ENCODE measurements at places on chromosomes 13 and 19.

DNA sequence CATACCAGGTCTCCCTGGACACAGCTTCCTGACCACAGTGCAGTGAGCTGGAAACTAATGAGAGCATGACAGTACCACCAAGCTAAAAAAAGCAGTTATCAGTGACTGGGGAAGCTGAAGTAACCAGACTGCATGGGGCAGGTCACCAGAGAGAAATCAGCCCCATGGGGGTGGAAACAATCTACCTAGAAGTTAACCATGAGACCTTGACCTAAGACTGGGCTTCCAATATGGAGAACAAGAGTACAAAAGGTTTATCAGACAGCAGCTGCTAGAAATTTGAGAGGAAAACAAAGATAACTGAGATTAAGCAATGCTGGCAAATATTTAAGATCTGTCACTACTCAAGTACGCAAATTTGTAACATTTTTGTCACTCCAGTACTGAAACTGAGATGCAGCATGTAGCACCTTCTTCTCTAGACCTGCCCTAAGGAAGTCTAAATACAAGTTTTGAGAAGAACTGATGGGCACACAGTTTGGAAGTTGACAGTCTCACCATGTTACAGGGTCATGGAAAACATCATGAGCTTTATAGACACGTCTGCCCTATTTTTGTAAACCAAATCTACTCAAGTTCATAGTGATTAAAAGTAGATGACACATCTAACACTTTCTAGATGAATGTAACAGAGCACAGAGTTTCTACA lies 2641.8 kb upstream of the PCDH20 start:
- no peak for DNase-seq

GRCh38 chr19:46287585-46287984 lies 9.3 kb upstream of the HIF3A start:
- no peak for DNase-seq

DNA sequence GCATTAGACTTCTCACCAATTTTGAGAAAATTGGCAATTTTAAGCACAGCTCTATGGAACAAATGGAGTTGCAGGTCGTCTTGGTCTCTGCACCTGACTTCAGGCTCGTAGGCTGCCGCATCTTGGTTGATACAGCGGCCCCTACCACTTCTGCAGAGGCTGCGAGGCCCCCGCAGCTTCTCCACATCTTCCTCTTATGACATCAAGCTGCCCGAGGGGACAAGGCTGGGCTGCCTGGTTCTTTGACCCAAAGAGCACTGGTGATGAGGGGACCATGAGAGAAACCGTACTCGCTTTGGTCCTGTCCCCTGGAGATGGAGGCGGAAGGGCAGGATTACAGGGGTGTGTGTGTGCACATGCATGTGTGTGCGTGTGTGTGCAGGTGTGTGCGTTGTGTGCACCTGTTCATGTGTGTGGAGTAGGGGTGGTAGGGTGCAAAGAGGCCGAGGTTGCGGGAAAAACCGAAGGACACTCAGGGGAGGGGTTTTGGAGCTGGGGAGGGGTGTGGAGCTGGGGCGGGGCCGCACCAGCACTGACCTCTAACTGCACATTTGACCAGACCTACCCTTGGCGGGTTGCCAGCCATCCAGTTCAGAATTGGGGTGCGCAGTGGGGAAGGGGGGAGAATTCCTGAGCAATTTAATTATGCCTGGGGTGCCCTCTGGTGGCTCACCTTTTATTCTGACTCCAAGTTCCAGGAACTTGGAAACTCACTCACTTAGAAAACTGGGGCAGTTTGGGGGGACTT lies 65.1 kb upstream of the ARHGEF7 start:
- DNase-seq, result no peak

GRCh38 chr19:6246174-6247006 lies 33.4 kb downstream of the MLLT1 start:
- DNase-seq, result no peak

DNA sequence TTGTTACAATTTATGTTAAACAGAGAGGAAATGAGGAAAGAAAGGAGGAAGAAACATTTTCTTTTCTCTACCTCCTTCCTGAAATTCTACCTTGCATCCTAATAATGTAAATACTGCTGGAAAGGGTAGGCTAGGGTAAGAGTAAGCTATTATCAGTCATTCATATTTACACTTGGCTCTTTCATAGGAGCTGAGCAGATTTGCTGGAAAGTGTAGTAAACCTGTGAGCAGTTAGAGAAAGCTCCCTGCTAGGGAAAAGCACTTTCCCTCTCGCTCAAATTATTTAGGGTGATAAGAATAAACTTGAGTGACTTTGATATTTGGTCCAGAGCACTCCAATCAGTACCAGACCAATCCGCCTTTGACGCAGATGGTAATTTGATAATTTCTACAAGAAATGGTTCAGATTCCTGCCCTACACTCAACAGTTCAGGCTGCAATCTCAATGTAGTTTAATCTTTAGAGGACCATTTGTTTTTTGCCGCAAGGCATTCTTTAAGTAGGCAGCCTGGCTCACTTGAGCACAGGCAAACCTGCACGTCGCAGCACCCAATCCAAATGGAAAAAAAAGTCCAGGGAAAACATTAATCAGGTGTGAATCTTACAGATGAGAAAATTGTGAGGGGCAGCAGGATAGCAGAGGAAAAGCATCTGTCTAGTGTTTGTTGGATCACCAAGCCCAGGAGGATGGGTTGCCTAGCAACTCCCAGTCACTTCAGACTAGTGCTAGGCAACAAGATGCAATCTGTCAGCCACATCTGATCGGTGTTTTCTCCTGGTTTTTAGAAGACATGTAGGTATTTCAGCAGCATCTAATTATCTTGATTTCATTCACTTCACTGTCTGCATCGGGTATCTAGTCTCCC lies 68.6 kb upstream of the KL start:
- no peak for DNase-seq

- DNase-seq, result peak; percentile 49
These were observed 78.4 kb downstream of the GPC6 start for GRCh38 chr13:93304868-93305613.

- no peak for DNase-seq
These were observed 12.9 kb downstream of the NHLRC3 start for GRCh38 chr13:39051157-39051556.

DNA sequence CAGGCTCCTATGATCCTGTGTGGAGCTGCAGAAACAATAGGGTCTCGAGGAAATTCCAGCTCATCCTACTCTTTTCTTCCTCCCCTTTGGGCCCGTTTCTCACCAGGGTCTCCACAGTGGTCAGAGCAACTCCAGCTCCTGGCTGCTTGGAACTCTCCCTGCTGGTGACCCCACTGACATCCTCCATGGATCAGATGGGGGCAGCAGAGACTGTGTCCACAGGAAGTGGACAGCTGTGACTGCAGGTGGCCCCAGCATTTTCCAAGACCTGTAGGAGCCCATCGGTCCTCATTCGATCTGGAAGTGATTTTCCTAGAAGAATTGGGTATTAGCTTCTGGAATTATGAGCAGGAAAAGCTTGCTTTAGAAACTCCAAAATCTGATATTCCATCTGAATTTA lies 208.5 kb downstream of the ZNF536 start:
- DNase-seq, result peak; percentile 56

DNA sequence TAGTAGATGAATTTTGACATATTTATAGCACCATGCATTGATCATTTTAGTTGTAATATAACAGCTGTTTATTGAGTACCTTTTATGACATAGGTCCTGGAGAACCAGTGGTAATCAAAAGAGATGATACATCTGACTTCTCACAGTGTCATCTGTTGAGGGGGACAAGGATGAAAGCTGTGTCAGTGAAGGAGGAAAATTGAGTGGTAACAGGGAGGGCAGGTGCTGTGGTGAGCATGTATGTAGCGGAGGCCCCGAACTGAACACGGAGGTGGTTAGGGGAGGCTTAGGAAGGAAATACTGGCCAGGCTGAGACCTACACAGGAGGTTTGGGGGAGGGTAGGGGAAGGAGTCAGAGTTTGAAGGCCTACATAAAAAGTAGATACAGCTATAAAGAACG lies 199.7 kb downstream of the GGACT start:
- no peak for DNase-seq

DNA sequence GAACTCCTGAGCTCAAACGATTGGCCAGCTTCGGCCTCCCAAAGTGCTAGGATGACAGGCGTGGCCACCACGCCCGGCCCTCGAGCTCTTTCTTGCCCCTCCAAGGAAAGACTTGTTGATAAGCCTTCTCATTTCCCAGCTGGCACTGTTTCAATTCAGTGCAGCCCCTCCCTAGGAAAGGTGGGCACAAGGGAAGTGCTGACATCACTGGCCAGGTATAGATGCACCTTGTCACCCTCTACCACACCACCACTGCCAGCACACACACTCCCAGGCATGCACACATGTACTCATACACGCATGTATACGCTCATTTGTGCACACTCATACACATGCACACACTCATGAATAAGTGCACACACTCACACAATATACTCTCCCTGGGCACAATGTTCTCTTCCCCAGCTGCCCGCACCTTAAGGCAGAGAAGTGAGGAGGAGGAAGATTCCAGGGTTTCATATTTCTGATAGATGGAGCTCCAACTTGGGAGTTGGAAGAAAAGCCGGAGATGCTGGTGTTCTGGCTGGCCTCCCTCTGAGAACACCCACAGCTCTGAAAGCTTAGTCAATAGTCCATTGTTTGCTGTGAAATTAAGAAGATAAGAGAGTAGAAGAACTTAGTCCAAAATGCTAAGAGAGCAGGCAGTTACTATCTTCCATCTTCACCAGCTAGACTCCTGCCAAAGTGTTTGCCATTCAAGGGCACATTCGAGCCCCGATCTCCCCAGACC lies 196.7 kb downstream of the FOXO1 start:
- no peak for DNase-seq

GRCh38 chr19:50242581-50242980 lies 39.2 kb downstream of the MYH14 start:
- no peak for DNase-seq

DNA sequence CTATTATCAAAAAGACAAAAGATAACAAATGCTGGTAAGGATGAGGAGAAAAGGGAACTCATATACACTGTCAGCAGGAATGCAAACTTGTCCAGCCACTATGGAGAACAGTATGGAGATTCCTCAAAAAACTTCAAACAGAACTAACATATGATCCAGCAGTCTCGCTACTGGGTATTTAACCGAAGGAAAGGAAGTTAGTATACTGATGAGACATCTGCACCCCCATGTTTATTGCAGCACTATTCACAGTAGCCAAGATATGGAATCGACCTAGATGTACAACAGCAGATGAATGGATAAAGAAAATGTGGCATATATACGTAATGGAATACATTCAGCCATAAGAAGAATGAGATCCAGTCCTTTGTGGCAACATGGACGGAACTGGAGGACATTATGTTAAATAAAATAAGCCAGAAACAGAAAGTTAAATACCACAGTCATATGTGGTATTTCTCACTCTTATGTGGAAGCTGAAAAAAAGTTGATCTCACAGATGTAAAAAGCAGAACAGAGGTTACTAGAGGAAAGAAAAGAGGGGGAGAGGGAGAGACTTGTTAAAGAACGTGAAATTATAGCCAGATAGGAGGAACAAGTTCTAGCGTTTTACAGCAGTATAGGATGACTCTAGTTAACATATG lies 83.2 kb downstream of the RUBCNL start:
- no peak for DNase-seq

DNA sequence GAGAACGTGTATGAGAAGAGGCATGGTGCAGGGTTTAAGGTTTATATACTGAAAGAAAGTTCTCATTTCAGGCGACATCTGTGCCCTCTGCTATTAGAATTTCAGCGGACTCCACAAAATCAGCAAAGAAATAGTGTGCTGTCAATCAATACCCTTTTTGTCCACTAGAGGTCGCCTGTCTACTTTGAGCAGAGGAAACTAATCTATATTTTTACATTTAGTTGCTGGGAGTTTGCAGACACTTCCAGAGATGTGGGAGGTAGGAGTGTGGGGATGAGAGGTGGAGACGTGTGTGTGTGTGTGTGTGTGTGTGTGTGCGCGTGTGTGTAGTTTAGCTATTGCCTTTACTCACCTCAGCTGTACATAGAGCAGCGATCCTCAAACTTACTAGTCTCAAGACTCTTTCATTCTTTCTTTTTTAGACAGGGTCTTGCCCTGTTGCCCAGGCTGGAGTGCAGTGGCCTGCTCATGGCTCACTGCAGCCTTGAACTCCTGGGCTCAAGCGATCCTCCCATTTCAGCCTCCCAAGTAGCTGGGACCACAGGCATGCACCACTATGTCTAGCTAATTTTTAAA lies 9.7 kb downstream of the INAFM1 start:
- DNase-seq, result peak; percentile 30

GRCh38 chr13:95660981-95661581 lies 15.9 kb upstream of the DNAJC3 start:
- peak; percentile 51 for DNase-seq

- DNase-seq, result no peak
These were observed 14.7 kb upstream of the SOX1 start for GRCh38 chr13:112052213-112052612.

DNA sequence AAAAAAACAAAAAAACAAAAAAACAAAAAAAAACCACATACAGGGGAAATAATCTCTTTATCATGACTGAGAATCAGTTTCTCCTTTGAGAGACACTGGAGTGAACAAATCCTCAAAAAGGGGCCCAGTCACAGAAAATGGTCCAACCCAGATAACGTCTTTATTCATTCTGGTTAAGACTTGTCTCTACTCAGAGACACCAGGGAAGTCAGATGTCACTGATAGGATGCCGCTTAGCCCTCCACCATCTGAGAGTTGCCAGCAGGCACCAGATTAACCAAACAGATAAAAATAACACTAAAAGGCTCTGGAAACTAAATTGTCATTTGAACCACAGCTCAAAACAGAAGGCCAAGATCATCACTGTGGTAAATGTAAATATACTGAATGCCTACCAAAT lies 1163.4 kb upstream of the ATXN8OS start:
- DNase-seq, result no peak

DNA sequence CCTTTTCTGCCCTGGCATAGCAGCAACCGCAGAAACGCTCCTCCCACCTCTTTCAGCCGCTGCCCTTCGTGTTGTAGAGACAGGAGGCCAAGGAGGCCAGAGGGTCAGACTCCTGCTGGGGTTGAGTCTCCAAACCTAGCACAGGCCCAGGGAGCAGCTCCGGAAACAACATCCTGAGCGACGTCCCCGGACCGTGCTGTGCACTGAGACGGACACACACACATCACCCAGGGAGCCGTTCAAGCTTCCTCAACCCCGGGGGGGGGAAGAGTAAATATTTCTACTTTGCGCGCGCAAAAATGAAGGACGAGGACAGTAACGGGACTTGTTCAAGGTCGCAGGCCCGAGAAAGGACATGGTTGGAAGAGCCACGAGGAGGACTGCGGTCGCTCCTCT lies 657 bp downstream of the ZNF550 start:
- DNase-seq, result peak; percentile 15

DNA sequence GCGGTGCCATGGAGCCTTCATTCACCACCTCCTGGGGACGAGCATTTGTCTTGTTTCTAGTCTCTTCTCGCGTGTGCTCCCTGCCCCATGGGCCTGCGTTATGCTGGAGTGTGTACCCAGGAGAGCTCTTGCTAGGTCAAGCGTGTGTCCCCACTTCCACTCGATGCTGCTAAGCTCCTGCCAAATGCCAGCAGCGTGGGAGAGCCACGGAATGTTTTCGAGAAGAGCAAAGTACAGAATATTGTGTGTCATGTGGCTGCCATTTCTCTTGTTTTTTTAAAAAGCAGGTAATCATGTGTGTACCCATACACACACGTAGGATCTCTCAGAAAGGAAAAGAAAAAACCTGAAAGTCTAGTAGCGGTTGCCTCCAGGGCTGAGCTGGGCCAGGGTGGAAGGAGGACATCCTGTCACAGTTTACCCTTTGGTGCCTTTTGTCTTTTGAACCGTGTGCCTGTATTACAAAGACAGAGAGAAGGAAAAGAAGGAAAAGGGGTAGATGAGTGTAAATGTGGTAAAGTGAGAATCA lies 28.6 kb downstream of the PAK4 start:
- no peak for DNase-seq

Measured in WERI-Rb-1 (cell line).